Cerebellum (tissue), 4 donors: ENCODE measurements at places on chromosomes 6 and 20. TPM values are rescaled to one million over a fixed set of nuclear protein-coding genes. Genes with fewer than 3 reads are reported as not detected.

DNA sequence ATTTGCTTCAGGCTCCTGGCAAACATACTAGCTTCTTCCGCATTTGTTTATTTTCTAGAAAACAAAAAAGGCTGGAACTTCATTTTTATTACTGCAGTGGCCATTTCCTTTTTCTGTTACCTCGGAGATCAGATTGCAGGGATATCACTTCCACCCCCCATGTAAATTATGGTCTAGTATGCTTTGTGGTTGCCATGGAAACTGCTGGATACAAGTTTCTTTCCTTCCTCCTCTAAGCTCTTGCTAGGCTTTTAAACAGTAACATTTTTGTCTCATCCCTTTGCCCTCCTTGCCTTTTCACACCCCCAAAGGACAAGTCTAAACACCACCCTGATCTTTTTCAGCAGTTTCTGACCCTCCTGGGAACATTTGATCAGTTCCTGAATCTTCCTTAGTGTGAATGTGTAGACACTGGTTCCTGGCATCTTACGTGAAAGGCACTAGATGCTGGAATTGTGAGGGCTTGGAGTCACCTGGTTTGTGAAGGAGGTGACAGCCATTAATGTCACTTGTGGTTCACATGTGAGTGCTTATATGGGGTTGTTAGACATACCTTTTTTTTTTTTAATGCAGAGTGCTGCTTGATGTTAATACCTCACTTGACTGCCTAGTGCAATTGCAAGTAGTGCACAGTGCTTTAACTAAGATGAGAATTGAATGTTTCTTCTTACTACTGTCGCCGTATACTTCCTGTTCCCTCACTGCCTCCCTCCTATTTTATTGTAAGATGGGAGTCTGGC is 181.6 kb downstream of the JARID2 start:
- DNase-seq: no peak

IPCEF1 gene
- total RNA-seq: 4.4 TPM

- DNase-seq: no peak
Observed at GRCh38 chr6:105257340-105257739, 77.5 kb upstream of the POPDC3 start.

DNA sequence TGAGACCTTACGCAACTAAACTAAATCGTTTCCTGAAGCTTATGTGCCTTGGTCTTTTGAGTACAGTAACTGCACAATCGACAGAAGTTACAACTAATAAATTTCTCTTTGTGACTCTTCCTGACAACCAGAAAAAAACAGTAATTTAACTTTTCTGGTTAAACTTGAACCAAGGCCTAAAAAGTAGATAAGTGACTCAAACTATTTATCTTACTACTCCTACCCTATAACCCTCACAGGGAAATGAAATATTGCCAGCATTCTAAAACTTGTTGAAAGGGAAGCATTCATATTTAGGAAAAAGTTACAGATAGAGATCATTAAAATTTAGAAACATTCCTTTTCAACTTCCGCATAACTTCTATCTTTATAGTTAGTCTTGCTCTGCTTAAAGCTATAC is 1034.4 kb downstream of the EYS start:
- no peak for DNase-seq

OR14J1 gene
- total RNA-seq: 0.09 TPM

MAS1 gene
- 0.09 TPM for total RNA-seq

UFL1 gene
- 17.1 TPM for total RNA-seq
